ENCODE measurements at places on chromosomes 5 and 9. TPM values are rescaled to one million over a fixed set of nuclear protein-coding genes. Genes with fewer than 3 reads are reported as not detected.

GRCh38 chr5:127358740-127359139, 68.1 kb downstream of the MEGF10 start:
- DNase-seq = no peak

The SLC6A19 gene
- not detected for total RNA-seq

DNA sequence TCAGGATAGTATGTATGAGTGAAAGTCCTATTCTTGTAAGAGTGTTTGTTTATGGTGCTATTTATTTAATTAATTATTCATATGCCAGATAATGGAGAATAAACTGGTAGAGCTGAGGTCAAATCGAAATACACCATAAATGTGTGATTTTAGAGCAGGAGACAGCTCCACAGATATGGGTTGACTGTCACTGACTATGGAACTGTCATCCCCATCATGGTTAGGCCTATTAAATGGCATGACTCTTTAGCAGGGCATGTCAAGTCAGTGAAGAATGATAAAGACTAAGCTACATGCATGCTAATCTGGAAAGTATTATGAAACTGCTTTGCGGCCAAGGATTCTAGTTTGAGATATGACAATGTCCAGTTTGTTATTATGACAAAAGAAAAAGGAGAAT, 658.6 kb downstream of the ISL1 start:
- no peak for DNase-seq

- no peak for DNase-seq
Observed at GRCh38 chr9:98457726-98458370, 202.4 kb upstream of the TBC1D2 start.

- DNase-seq = no peak
Observed at GRCh38 chr9:130407916-130408663, 36.7 kb upstream of the ASS1 start.

DNA sequence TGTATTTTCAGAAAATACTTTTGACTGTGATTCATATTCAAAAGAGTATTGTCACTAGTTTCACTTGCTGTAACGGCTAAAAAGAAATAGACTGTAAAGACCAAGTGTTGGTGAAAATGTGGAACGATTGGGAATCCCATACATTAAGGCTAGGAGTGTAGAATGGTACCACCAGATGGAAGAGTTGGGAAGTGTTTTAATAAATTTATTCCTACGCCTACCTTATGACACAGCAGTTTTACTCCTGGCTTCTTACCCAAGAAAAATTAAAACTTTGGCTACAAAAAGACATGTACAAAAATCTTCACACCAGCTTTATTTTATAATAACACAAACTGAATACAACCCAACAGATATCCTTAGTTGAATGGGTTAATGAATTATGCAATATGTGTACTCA, 256.2 kb downstream of the TAF11L14 start:
- DNase-seq = no peak

DNA sequence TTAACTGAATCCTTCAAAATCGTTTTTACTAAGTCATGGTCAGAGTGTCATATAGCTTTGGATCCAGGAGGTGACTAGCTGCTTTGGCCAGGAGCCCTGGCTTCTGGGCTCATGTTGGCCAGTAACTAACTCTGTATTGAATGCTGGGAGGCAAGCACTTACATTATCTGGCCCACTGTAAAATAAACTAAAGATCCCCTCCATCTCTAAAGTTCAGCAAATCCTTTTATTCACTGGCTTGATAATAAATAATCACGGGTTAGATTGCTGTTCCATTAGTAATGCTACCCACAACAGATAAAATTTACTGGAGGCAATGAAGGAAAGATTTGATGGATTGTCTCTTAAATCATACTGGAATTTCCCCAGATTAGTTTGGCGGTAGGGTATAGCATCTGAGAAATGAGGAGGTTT, 382.2 kb upstream of the TLE4 start:
- no peak for DNase-seq
